ENCODE measurements at places on chromosomes 1 and 21.

- no peak for DNase-seq
Measured at GRCh38 chr1:228109962-228110488, 926 bp upstream of the MRPL55 start.

GRCh38 chr1:113958691-113959090, 20.6 kb upstream of the OLFML3 start:
- no peak for DNase-seq

DNA sequence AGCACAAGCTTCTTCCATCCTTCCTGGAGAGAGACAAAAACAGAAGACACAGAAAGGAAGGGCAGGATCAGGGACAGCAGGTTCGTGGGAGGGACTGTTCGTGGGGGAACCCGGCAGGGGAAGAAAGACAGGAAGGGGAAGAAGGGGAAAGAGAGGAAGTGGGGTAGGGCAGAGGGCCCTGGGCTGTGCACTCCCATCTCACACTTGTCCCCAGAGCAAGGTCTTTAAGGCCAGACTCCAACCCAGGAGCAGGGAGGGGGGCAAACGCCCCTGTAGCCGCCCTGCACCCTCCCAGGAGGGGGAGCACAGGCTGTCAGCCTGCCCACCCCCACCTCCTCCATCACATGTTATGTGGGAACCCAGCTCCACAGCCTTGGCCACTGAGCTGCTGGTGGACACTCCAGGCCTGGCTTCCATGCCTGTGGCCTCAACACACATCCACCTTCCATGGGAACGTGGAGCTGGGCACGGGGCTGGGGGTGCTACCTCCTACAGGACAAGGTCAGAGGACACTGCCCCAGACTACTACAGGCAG, 9.3 kb downstream of the SLC19A1 start:
- no peak for DNase-seq

- no peak for DNase-seq
Measured at GRCh38 chr1:229620876-229621275, 5.0 kb downstream of the TAF5L start.

DNA sequence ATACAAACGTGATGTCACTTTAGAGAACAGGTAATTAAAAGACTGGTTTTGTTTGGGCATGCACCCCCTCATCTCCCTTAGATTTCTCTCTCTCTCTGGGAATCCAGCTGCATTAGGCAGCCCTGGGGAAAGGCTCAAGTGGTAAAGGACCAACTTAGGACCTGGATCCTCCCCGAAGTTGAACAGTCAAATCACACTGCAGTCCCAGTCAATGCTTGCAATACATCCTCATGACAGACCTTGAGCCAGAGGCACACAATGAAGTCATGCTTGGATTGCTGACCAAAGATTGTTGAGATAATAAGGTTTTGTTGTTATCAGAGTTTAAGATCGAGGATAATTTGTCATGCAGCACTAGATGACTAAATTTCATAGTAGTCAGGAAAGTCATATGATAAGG, 1285.8 kb upstream of the NCAM2 start:
- DNase-seq = no peak
